ENCODE measurements at places on chromosomes 4 and X.

DNA sequence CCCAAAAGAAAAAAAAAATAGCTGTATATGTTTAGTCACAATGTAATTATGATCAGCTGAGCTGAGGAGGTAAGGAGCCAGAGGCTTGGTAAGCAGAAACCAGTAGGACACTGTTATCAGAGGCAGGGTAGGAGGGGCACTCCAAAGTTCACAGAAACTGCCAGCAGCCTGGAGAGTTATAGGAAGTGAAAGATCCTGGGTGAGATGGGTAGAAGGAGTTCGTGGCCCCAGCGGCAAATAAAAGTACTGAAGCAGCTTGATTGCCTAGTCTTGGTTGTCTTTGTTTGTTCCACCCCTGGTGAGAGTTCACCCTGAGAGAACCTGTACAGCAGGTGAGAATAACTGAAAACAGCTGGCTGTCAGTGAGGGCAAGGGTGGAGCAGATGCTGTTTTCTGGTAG, 340.8 kb downstream of the ADGRL3 start:
- no peak for DNase-seq

DNA sequence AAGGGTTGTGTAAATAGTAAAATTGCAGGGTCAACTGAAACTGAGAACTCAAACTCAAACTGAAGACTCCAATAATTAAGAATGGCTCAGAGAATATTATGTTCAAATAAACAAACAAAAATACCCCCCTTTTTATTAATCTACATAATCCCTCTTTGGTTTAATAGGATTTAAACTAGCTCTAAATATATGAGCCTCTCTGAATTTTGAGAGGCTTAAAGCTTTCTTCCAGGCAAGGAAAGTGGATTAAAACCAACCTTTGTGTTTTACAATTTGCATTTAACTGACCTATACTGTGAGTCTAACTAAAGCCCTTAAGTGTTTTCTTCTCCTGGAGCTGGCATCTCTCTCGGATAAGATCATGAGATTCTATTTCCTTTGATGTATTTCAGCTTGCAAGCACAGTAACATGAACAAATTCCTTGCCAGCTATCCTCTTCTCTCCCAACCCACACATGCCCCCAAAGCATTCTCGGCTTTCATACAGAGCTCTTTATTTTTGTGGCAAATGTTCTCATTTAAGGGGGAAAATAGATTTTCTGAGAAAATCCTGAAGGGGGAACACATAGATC, 1310.8 kb upstream of the AGA start:
- DNase-seq = no peak

DNA sequence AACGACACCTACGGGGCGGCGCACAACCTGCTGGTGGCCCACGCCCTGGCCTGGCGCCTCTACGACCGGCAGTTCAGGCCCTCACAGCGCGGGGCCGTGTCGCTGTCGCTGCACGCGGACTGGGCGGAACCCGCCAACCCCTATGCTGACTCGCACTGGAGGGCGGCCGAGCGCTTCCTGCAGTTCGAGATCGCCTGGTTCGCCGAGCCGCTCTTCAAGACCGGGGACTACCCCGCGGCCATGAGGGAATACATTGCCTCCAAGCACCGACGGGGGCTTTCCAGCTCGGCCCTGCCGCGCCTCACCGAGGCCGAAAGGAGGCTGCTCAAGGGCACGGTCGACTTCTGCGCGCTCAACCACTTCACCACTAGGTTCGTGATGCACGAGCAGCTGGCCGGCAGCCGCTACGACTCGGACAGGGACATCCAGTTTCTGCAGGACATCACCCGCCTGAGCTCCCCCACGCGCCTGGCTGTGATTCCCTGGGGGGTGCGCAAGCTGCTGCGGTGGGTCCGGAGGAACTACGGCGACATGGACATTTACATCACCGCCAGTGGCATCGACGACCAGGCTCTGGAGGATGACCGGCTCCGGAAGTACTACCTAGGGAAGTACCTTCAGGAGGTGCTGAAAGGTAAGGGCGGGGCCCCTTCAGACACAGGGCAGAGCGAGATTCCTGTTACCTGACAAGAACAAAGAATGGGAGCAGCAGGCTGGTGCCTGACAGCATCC, 11.7 kb downstream of the RPL9 start:
- DNase-seq = no peak

DNA sequence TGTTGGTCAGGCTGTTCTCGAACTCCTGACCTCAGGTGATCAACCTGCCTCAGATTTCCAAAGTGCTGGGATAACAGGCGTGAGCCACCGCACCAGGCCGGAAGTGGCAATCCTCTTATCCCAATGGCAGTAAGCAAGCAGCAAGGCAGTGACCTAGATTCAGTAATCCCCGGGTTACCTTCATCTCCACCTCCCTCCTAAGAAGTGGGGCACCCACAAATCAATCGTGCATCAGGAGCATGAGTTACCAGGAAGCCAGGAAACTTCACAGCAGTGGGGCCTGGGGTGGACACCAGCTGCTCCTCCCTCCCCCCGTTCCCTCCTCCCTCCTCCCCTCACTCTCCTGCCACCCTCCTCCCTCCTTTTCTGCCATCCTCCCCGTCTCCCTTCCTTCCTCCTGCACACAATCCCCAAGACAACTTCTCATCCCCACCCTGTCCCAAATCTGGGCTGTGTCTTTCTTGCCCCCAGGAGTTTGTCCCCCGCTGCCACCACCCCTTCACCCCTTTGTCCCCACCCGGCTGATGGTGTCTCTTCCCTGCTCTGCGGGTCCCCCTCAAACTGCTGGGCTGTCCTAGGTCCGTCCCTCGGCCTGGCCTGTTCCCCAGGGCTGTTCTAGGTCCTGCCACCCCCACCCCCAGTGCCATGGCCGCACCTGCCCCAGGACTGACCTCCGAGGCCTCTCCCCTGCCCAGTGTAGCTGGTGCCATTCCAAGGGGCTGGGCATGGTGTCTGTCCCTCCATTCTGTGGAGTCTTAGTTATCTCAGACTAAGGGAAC, 2.2 kb downstream of the PDE6B start:
- DNase-seq = no peak

DNA sequence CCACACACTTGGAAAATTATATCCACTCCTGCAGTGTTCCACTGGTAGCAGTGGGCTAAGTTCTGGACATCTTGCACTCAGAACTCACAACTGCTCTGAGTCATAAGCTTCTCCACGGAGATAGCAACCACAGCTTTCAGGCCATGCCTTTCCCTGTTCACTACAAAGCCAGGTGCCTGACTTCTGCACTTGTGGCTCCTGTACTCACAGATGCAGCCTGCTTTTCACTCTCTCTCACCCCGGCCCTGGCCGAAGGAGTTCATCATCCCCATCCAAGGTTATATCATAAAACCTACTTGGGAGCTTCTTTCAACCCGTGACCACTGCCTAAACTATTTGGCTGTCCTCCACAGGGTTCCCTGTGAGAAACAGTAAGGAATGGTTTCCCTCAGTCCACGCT, 999.4 kb downstream of the GLUD2 start:
- DNase-seq = no peak

- DNase-seq = no peak
These were observed 273.7 kb upstream of the CTSO start for GRCh38 chr4:156227321-156227720.

DNA sequence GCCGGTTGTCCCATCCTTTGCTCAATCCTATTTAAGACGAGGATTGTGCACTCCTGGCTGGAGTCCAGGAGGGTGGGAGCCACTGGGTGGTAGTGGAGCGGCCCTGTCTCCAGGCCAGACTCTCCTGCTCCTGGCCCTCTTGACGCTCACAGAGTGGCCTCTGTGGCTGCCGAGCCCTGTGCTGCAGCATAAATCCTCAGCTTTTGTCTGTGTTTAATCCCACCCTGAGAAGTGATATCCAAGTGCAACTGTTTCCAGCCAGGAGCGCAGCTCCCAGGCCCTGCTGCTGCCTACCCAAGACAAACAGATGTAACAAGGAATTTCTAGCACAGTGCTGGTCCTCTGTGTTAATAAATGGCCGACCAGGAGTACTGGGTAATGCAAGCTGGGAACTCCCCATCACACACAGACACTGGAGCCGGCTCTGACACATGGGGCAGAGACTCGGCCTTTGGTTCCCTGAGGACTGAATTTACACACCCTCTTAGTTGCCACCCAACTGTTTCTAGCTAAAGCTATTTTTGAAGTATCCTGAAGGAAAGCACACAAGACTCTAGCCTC, 85.3 kb downstream of the GATB start:
- DNase-seq = no peak

DNA sequence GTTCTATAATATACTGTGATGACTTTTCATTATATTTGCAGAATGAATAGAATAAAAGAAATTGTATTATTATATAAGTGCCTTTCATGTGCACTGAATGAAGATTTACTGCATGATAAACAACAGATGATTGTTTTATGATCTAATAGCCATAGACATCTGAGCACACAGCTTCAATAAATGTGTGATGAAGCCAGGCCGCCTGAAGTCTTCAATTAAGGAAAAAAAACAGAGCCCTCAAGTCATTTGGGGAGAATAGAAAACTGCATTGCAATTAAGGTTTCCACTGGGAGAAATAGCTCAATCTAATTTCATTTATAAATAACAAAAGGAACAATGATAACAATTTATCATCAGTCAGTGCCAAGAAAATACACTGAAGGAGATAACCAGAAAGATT, 955.2 kb downstream of the FSTL5 start:
- no peak for DNase-seq

- no peak for DNase-seq
These were observed 36.4 kb downstream of the FAM193A start for GRCh38 chr4:2572866-2573265.

- peak; percentile 18 for DNase-seq
These were observed 96.5 kb upstream of the MAOA start for GRCh38 chrX:43559644-43560043.

DNA sequence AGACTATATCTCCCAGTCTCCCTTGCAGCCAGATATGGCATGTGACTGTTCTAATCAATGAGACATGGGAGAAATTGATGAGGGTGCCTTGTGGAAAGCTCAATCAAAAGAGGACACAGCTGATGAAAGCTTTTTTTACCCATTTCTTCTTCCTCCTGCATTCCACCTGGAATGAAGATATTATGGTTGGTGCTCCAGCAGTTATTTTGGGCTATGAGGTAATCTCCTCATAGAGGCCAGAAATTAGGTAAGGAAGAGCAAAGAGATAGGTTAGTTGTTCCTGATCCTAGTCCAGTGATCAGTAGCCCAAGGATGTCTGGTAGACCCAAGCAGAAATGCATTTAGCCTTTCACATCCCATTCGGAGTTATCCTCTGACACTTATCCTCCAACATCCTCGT, 16.8 kb upstream of the KIAA0232 start:
- no peak for DNase-seq

- DNase-seq = no peak
These were observed 88.0 kb downstream of the RAB28 start for GRCh38 chr4:13396161-13396560.

GRCh38 chr4:40559585-40560465, 69.8 kb downstream of the RBM47 start:
- DNase-seq = no peak

DNA sequence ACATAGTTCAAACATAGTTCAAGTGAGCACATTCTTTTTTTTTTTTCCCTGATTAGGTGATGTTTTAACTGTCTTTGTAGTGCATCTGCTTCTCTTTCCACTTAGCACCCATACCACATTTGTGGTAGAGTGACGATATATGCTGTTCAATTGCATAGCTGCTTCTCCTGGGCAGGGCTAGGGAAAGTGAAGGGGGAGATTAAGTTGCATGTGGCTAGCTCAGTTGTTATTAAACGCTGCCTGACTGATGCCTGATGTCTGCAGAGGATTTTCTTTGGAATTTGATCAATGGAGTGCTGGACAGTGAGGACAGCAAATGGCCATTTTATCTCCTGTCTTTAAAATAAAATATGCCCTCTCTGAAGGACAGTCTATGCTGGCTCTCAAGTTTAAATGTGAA, 63.7 kb downstream of the ANK2 start:
- DNase-seq = no peak

DNA sequence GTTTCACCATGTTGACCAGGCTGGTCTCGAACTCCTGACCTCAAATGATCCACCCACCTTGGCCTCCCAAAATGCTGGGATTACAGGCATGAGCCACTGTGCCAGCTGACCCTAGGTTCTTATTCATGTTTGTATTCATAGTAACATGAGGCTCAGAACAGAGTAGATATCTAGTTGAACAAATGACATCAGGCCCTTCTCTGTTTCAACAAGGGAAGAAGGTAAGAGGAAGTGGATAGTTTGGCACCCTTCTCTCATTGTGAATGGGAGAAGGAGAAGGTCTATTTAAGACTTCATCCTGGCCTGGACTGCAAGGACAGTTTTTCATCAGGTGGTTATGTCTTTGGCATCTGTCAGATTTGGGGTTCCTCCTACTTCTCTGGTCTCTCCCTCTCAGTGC, 13.8 kb downstream of the GJB1 start:
- no peak for DNase-seq

DNA sequence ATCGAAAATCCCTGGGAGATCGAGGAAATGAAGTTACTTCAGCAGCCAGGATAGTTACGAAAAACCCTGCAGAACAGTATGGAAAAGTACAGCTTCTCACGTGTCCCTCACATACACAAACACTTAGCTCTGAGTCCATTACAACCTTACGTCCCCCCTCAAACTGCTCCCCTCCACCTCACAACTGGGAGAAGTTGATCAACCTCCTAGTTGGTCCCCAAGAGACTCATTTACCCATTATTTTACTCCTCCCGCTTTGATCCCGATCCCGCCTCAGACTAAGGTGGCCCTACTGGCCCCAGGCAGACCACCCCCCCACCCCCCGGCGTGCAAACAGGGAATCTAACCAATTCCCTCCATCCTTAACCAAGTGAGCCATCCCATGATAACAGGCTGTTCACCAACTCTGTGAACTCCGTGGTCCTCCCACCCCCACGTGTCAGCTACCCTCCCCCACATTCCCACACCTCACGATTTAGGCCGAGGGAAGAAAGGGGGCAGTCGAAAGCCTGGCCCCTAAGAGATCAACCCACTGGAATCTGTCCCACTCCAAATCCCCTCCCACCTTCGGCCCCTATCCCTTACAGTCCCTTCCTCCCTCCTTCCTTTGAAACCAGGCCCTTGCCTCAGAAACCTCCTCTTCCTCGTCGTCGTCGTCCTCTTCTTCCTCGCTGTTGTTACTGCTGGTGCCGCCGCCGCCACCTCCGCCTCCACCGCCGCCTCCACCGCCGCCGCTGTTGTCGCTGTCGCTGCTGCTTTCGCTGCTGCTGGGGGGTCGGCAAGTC, 755 bp downstream of the ANKRD17 start:
- DNase-seq = no peak

GRCh38 chr4:153518637-153519389, 52.7 kb downstream of the TMEM131L start:
- DNase-seq = no peak

DNA sequence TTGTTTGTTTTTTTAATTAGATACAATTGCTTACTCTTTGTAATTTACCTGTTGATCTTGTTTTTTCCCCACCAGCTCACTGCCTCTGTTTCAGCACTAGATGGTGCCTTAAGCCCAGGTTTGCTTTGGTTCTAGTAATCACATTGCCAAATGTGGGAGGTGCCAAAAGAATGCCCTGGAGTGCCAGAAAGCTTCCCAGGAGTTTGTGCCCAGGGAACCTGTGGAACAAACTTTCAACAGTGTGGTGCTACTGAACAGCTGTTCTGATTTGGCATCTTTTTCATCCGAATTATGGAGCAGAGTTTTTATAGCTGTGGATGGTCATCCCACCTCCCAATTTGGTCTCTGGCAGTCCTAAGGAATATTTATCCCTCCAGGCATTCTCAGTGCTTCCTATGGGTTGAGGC, 1000.7 kb downstream of the STIM2 start:
- no peak for DNase-seq

GRCh38 chrX:111349934-111350333, 62.1 kb downstream of the DCX start:
- DNase-seq = no peak

- DNase-seq = no peak
These were observed 179.1 kb upstream of the GPRIN3 start for GRCh38 chr4:89486673-89487072.

Measured in NCI-H1092 (cell line).